ENCODE measurements at places on chromosomes 3 and 15. TPM values are rescaled to one million over a fixed set of nuclear protein-coding genes. Genes with fewer than 3 reads are reported as not detected.

SCN11A gene
- total RNA-seq, result not detected

GRCh38 chr15:77004189-77004588, 9.3 kb downstream of the PSTPIP1 start:
- no peak for DNase-seq

GRCh38 chr3:117699058-117699457, 989.5 kb downstream of the TUSC7 start:
- no peak for DNase-seq

CD276 gene
- total RNA-seq, result 24.7 TPM

Measured in Daoy (cell line).